NCI-H1105 (cell line): ENCODE measurements at places on chromosomes 7 and 10.

GRCh38 chr7:21867226-21867625, 78.5 kb downstream of the CDCA7L start:
- no peak for DNase-seq

DNA sequence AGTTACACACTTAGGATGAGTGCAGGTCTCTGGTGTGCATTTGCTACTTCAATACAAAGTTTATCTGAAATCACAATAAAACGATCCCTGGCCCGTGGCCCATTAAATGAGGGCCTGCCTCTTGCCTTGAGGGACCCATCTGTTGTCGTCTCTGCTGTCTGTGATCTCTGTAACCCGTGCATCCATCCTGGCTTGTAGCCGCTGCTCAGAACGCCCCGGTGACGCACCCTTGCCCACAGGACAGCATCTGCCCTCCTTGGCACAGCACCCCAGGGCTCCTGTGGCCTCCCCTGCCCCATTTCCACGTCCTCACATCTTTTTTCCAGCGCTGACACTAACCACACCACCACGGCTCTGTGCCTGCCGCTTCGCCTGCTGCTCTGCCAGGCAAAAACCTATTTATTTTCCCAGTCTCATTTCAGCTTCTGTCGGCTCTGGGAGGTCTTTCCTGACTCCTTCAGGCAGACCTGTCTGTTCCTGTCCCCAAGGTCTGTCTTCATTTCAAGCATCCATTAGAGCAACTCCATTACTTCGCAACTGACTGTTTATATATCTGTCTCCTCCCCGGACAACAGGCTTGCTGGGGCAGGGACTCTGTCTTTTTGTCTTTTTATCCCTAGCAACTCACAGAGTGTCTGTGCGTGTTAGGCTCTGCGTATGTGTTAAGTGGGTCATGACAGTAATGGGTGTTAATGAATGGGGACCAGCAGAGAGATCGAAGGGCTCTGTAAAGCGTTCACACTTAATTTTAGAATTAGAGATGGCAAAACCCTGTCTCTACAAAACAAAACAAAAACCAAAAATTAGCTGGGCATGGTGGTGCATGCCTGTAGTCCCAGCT, 16.4 kb downstream of the CARD11 start:
- DNase-seq, result no peak

DNA sequence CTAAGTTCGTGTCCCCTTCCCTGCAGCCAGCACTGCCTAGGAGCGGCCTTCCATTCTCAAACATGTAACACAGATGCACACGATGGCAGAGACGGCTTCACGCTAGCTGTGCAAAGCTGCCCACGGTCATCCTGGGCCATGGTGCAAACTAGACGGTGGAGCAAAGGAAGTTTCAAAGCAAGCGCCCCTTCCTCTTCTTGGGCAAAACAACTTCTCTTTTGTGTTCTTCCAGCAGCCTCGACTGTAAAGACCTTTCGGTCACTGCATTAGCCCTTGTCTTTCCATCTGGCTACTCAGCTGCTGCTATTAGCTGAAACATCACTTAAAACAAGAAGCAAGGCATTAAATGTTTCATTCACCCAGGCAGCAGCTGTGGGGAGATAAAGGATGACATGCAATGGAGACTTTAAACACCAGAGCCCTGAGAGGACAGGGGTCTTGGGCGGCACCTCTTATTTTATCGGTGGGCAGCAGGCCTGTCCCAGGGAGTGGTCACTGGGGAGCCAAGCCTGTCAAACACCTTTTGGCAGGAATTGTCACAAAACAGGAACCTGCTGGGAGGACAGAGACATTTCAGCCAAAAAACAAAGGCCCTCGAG, 214.8 kb downstream of the KLF6 start:
- DNase-seq, result no peak

- DNase-seq, result no peak
Measured at GRCh38 chr10:74748468-74749031, 77.8 kb upstream of the KAT6B start.
